ENCODE measurements at places on chromosomes 7 and 10. TPM values are rescaled to one million over a fixed set of nuclear protein-coding genes. Genes with fewer than 3 reads are reported as not detected.

Gene GDF2
- total RNA-seq, result not detected

Gene TRIM73
- under 0.01 TPM for total RNA-seq

Gene GIMAP5
- not detected for total RNA-seq

Gene FHIP2A
- 16.5 TPM for total RNA-seq

Gene IFIT2
- 4.7 TPM for total RNA-seq

Gene PTPRN2
- total RNA-seq, result 3.5 TPM

Gene DPCD
- 32.8 TPM for total RNA-seq

Gene LIPJ
- total RNA-seq, result not detected

Gene VENTX
- not detected for total RNA-seq

Gene AEBP1
- total RNA-seq, result 74.7 TPM

Gene PAX4
- total RNA-seq, result not detected

Gene IL15RA
- 12.5 TPM for total RNA-seq

Gene HOXA7
- total RNA-seq, result 0.58 TPM

Gene FAM25A
- total RNA-seq, result not detected

Gene PGAM2
- total RNA-seq, result 0.26 TPM

Gene NME8
- not detected for total RNA-seq

Gene AKR1B15
- not detected for total RNA-seq

Gene SDK1
- 2.4 TPM for total RNA-seq

Gene SPDYE5
- not detected for total RNA-seq

Gene MLXIPL
- total RNA-seq, result 0.34 TPM

Gene GIMAP7
- total RNA-seq, result not detected

Gene PLXNA4
- 20.1 TPM for total RNA-seq

Gene IKZF1
- total RNA-seq, result not detected

Gene MEOX2
- 17.0 TPM for total RNA-seq

Gene CYP2C18
- not detected for total RNA-seq

Gene ZMIZ1
- total RNA-seq, result 26.2 TPM

Gene ADCYAP1R1
- not detected for total RNA-seq

Gene FRMD4A
- total RNA-seq, result 6.8 TPM

Gene LIPM
- not detected for total RNA-seq

Gene PRSS37
- total RNA-seq, result not detected

Gene CCL24
- total RNA-seq, result not detected

Gene TSPAN33
- total RNA-seq, result 2.2 TPM

Gene GPRIN2
- not detected for total RNA-seq

Gene SP8
- not detected for total RNA-seq

Gene CNPY1
- total RNA-seq, result not detected

Gene KAT6B
- total RNA-seq, result 8.8 TPM

Gene MYOZ1
- total RNA-seq, result not detected

Gene SPAM1
- not detected for total RNA-seq

Gene CEP55
- total RNA-seq, result 0.94 TPM

Gene CFTR
- not detected for total RNA-seq

Gene PDK4
- 11.6 TPM for total RNA-seq

Gene LAMB4
- under 0.01 TPM for total RNA-seq

Gene AOAH
- not detected for total RNA-seq

Gene DRGX
- total RNA-seq, result not detected

Gene GNA12
- 43.9 TPM for total RNA-seq

Gene CALHM2
- total RNA-seq, result 84.4 TPM

Gene CDH23
- under 0.01 TPM for total RNA-seq

Gene APBB1IP
- 0.51 TPM for total RNA-seq

Gene LIPN
- not detected for total RNA-seq

Gene HPSE2
- not detected for total RNA-seq
